ENCODE measurements at places on chromosomes 3 and 15.

DNA sequence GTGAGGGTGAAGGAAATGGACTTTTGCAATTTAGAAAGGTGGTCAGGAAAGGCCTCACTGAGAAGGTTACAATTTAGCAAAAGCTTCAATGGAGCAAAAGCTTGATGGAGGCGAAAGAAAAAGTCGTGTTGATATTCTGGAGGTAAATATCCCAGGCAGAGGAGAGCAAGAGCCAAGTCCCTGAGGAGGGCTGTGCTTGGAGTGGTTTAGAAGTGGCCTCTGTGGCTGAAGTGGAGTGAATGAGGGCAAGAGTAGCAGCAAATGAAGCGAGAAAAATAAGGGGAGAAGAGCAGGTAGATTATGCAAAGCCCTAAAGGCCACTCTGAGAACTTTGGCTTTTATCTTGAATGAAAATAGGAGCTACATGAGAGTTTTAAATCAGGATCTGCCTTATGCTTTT lies 54.1 kb downstream of the GUCA1C start:
- DNase-seq = no peak

DNA sequence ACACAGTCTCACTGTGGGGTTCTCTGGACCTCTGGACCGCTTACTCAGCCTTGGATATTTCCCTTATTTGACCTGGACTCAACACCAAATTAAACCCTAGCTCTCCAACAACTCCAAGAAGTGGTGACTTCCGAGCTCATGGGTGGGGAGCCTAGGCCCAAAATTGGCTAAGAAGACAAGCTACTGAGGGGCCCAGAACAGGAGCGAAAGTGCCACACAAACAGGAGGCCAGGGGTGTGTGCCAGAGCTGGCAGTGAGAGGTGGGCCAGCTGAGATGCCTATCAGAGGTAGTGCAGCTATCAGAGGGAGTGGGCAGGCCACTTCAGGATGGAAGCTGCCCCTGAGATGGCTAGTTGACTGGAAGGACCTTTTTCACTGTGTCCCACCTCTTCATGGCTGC lies 151.1 kb upstream of the PRR20G start:
- no peak for DNase-seq

GRCh38 chr3:31573036-31573779 lies 40.5 kb downstream of the STT3B start:
- DNase-seq = no peak

DNA sequence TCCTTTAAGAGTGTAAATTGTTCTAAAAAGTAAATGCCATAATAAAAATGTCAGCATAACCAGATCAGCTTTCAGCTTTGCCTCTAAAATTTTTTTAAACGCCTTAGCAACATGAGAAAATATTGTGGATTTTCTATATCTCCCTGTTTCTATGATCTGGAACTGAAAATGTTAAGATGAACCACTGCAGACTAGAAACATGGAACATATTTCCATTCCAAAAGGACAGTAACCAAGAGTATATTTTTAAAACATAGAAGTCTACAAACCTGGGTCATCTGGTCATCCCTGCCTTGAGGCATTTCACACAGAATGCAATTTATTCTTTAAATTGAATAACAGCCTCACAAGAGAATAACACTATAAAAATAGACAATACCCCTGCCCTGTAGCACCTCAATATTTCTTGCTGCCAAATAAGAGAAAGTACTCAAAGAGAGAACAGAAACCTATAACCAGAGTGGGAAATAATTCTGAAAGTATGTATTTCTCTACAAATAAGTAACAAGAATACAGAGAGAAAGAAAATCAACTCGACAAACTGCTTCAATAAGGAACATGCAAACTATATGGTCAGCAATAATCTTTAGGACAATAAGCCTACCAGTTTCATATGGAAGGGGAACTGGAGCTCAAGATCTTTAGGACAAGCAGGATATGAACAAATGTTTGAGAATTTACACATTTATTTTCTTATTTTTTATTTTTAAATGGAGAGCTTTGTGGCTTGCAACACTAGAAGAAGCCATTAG lies 949.0 kb downstream of the EPHA3 start:
- no peak for DNase-seq

DNA sequence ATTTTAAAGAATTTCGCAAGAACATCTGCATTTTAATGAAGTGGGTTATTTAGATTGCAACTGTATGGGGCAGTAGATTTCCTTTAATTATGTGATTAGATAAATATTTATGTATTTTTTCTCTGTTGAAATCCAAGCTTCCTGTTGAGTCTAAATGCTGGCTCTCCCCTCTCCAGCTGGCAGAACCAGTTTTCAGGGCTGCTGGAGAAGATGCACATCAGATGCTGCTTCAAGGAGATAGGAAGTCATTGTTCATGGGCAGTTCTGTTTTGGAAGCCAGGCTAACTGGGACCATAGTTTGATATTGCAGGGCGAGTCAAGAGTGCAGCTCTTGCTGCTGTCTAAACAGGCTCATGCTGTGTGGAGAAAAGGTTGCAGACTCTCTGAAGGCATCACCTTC lies 97.4 kb downstream of the SLC9A9 start:
- no peak for DNase-seq

GRCh38 chr3:175150812-175151401 lies 291.8 kb downstream of the NAALADL2 start:
- DNase-seq = no peak

- no peak for DNase-seq
Measured at GRCh38 chr3:160665784-160666526, 11.0 kb upstream of the ARL14 start.

GRCh38 chr3:28252001-28252431 lies 10.6 kb downstream of the CMC1 start:
- no peak for DNase-seq
